ENCODE measurements at places on chromosomes 4 and X.

DNA sequence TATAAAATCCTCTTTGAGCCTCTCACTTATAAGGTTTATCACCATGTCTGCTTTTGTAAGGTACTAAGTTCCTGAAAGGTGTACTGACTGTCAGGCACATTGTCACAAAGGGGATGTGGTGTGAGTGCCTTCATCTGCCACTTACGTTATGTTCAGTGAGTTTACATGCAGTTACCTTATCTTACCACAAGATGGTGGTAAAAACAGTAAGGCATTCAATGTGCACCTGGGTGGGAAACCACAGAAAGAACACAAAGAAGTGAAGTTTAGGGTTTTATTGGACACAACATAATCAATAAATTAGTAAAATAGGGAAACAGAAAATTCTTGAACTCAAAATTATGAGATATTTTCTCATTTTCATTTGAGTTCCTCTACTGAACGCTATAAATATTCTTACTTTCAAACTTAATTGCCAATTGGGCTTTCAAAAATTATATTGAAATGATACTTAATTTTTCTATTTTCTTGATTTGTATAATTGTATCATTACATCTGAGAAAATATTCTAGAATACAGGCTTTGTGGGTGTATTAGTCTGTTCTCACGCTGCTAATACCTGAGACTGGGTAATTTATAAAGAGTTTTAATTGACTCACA is 650.8 kb downstream of the PCDH7 start:
- DNase-seq = no peak

DNA sequence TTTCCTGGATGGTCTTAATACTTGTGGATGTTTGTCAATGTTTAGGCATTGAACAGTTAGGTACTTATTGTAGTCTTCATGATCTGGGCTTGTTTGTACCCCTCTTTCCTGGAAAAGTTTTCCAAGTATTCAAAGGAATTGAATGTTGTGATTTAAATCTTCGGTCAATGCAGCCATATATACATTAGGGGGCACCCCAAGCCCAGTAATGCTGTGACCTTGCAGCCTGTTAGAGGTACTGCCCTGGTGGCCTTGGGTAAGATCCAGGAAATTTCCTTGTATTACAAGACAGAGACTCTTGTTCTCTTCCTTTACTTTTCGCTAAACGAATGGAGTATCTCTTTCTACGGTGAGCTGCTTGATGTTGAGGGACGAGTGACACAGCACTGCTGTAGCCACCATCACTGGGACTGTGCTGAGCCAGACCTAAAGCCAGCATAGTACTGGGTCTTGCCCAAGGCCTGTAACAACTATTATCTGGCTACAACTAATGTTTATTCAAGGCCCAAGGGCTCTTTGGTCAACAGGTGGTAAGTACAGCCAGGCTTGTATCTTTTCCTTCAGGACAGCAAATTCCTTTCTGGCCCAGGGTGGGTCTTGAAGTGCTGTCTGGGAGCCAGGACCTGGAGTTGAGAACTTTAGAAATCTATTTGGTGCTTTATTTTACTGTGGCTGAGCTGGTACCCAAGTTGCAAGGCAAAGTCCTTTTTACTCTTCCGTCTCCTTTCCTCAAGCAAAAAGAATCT is 118.3 kb upstream of the ATOH1 start:
- no peak for DNase-seq

- no peak for DNase-seq
Measured at GRCh38 chr4:163930086-163930485, 435.6 kb downstream of the TMA16 start.

GRCh38 chrX:19849464-19850080 is 37.8 kb downstream of the SH3KBP1 start:
- DNase-seq = no peak

DNA sequence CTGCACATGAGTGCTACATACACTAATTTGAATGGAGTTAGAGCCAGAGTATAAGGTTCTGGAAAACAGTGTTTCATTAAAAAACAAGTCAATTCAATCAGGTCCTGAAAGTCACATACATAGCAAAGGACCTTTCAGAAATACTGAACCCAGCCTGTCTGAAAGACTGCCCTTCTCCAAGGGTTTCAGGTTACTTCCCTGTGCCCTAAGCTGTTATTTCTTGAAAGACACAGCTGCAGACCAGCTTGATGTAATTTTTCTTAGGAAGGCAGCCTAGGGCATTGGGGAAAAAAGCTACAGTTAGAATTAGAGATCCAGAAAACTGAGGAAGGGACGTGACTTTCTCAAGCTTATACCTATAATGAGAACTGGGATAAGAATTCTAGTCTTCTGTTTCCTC is 155.9 kb upstream of the MAOA start:
- no peak for DNase-seq

DNA sequence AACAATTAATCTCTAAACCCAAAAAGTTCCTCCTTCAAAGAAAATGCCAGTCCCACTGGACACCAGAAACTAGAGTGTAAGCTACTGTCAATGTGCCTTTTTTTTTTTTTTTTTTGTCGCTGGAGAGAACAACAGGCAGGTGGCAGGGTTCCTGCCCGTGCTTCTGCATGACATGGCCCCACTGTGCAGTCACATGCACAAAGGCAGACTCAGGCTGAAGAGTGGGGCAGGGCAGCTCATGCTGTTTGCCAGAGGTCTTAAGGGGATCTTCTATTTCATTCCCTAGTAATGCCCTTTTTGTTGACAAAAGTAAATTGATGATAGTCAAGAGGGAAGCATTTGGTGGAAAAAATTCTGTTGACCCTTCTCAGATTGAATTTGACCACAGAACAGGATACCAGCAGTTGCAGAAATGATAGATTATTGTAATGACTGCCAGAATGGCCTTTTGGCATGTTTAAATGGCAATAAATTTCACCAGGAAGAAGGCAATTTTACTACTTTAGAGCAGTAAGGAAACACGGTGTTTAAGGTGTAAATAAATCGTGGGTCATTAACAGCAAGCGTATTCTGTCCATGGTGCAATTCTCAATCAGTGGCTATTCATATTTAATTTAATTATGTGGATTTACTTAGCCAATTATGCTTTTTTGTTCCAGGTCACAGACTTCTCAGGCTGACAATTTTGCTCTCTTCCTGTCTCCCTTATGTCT is 80.9 kb downstream of the NKX6-1 start:
- DNase-seq = no peak

DNA sequence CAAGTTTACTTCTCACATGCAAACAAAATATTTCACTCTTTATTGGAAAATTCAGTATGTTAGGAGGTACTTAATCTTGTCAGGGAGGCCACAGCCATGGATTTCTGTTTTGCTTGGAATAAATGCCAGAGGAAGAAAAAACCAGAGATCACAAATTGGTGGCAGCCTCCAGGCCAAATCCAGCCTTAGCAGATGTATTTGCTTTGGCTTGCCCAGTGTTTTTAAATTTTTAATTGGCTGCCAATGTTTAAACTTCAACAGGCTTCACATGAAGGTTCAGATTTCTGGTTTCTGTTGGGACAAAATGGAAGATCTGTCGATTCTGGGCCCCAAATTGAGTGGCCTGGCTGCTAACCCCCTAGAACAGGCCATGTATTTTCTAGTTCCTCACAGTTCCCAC is 19.2 kb downstream of the YY2 start:
- no peak for DNase-seq

GRCh38 chr4:76160355-76160754 is 12.2 kb upstream of the NUP54 start:
- no peak for DNase-seq

DNA sequence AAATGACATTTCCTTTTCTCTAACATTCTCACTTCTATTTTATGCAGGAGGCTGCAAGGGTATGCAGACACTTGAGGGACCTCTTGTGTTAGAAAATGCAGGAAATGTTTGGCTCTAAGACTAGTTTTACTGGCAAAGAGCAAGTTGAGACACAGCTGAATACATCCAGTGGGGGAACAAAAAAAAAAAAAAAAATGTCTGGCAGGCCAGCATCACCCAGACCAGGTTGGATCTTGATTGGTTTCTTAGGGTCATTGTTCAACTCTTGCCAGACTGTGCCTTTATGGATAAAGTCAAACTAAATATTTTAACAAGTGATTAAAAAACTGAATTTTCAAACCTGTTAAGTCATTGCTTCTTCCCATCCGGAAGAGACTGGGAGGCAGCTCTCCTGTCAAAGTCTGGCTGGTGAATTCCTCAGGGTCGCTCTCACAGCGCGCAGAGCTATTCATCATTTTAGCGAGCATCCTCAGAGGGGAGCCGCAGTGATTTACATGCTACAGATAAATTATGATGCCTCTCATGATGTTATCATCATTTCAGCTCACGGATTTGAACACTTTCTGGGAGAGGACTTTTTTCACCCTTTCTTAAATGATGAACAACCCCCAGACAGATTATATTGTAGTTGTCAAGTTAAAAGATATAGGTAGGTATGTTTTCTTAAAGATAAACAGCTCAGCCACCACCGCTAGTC is 23.6 kb upstream of the PACRGL start:
- DNase-seq = no peak

GRCh38 chrX:115409551-115409950 is 120.0 kb downstream of the LUZP4 start:
- no peak for DNase-seq

- DNase-seq = no peak
Measured at GRCh38 chr4:145153181-145153903, 27.0 kb downstream of the OTUD4 start.

GRCh38 chr4:4457803-4458553 is 71.1 kb downstream of the NSG1 start:
- no peak for DNase-seq

DNA sequence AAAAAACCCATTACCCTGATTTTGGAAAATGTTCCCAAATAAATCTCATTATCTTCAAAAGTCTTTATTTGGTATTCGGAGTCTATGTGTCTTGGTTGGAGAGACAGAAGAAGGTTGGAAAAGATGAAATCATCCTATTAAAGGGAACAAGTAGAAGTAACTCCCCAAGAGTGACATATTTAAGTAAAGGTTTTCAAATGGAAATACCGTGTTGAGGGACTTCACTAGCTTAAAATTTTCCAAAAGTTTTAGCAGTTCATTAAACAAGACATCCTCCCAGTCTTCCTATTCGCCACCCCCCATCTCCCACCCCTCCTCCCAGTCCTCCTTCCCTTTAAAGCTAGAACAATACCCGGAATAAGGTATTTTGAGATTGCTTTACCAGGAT is 62.7 kb upstream of the CCDC160 start:
- DNase-seq = no peak

- DNase-seq = peak; percentile 18
Measured at GRCh38 chr4:13544606-13545393, 492 bp upstream of the NKX3-2 start.

Data from fibroblast of skin of left biceps (primary cell).